ENCODE measurements at places on chromosomes 16 and 17. TPM values are rescaled to one million over a fixed set of nuclear protein-coding genes. Genes with fewer than 3 reads are reported as not detected.

GRCh38 chr17:39921323-39921722 is 2.9 kb upstream of the GSDMB start:
- DNase-seq, result no peak

- DNase-seq, result no peak
These were observed 3.7 kb upstream of the BANP start for GRCh38 chr16:87947356-87948118.

Gene DCAKD
- 39.4 TPM for polyA plus RNA-seq

GRCh38 chr17:4479340-4479981 is 19.2 kb upstream of the SPNS2 start:
- no peak for DNase-seq

DNA sequence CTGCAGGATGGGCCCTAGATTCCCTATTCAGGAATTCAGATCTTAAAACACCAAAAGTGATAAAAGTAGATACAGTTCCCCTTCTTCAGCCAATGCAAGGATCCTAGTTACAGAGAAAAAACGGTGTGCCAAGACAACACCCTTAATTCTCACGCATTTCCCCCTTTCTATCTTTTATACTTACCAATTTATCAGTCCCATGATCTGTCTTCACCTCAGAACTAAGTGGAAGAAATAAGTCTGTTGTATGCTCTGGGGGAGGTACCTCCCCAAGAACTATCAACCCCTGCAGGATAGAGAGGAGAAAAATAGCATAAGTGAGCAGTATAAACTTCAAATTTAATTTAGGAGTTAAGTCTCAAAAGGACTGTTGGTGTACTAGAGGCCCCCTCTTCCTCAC is 83.2 kb downstream of the STH start:
- DNase-seq, result no peak

GRCh38 chr17:67427424-67427823 is 50.3 kb downstream of the PITPNC1 start:
- DNase-seq, result no peak

DNA sequence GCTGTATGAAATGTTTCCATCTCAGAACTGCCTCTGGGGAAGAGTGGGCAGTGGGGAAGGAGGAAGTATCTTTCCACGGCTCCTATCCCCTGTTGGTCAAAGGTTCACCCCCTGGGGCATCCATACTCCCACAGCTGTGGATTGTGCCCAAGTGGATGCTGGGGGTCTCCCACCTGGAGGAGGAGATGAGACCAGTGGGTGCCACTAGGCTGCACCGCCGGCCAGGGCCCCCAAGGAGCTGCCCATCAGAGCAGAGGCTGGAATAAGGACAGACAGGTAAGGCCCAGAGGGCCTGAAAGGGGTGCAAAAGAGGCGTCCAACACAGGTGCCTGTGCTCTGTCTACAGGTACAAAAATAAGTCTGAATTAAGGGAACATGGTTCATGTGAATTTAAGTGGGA is 87.5 kb downstream of the WSCD1 start:
- no peak for DNase-seq

Gene LITAF
- polyA plus RNA-seq, result 120 TPM

Gene SLC9A5
- polyA plus RNA-seq, result 0.29 TPM

DNA sequence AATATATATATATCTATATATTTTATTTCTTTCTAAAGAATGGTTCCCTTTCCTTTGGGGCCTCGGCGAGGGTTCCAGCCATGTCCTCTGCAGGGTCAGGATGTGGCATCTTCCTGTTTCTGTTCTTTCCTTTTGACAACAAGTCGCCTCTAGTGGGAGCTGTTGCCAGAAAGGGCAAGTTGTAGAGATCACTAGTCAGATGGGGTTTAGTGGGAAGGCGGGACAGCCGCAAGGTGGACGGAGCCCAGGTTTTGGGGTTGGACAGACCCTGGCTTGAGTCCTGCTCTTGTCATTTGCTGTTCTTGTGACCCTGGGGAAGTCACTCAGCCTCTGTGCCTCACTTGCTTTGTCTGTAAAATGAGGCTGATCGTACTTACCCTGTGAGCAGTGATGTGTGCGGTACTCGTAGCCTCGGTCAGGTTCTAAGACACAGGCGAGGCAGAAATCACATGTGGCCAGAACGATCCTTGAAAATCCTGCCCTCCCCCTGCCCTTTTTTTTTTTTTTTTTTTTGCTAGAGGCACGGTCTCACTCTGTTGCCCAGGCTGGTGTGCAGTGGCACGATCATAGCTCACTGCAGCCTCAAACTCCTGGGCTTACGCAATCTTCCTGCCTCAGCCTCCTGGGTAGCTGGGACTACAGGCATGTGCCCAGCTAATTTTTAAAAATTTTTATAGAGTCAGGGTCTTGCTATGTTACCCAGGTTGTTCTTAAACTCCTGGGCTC is 80.1 kb downstream of the ABCC6 start:
- DNase-seq, result no peak

All from urinary bladder (tissue), 4 donors.